Lower leg skin (tissue), 4 donors: ENCODE measurements at places on chromosomes 7 and 10.

DNA sequence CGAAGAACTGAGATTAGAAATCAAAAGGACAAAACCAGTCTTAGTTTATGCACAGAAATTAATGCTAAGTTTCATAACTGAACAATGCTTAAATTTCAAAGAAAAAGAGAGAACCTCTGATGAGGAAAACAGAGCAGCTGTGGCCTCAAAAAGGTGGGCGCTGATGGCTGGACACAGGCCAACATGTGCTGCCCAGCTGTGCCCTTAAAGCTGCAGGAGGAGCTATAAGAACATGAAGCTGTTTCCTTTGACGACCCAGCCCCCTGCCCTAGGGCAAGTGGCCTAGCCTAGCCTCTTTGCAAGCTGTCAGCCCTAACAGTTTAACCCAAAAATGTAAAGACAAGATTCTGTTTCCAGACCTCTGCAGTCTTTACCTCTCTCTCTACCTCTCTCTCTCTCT lies 107.7 kb downstream of the GRID1 start:
- no peak for DNase-seq

DNA sequence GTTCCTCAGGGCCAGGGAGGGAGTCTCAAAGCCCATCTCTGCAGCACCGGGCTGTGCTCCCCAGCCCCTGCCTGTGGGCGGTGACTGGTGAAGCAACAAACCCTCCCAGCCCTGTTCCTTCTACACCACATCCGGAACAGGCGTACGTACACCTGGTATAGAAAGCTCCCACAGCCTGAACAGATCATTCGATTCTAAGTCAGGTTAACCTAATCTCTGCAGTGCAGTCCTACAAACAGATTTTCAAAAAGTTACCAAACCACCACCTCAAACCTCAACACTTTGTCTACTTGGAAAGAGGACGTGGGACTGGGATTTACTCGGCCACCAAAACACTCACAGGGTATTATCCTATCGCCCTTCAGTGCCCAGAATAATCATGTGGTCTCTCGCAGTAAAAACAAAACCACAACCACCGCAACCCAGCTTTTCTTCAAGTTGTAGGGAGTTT lies 238.4 kb downstream of the DIP2C start:
- DNase-seq, result no peak

- no peak for DNase-seq
These were observed 82.4 kb upstream of the TRIL start for GRCh38 chr7:29040579-29040925.

DNA sequence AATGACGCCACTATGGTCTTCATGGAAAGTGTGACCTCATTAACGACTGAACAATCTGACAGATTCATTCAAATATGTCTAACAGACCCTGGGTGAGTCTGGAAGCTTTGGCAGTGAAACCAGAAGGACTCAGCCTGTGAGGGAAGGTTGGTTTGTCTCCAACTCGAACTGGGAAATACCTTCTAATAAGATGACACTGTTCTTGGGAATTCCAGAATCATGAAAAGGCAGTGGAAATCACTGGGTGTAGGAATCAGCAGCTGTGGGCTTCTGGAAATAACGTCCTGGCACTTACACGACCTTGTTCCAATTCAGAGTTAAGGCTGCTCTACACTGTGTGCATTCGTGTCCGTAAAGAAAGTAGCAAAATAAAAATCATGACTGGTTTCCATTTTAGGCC lies 75.1 kb downstream of the DGKI start:
- DNase-seq, result no peak

DNA sequence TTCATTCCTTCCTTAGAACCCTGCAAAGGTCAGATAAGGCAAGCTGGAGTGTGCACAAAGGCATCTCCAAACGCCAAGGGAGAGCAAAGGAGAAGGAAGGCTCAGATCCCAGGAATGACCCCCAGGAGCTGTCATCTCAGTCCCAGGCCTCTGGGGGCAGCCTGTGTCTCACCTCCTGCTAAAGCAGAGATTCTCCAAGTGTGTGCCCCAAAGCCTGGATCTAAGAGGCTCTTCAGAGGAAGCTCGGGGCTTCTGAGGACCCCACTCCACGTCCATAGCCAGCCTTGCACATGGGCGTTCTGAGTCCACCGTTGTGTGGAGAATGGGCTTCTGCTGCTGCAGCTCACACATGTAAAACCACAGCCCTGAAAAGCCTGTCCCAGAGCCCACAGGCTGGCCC lies 5.1 kb upstream of the GRID1 start:
- DNase-seq, result no peak

DNA sequence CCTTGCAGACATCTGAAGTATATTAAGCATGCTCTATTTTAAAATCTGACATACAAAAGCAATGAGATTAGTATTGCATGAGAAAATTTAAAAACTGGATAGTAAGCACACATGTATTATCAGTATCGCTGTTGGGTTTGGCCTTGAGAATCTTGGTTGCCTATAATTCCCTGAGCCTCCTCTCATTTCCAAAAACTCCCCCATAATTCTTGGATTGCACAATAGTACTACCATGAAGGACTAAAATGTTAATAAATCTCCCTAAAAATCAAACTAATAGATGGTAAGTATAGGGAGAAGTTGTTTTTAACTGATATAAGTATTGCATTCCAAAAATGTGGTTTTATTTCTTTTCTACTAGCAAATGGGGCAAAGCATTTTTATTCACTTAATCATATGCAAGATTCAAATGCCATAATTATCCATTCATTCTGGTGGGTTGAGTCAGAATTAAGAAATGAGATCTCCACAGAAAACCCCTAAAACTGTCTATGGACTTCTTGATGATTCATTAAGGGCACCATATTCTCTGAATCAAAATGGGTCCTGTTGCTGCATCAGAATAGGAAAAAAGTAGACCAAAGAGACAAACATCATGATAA lies 10.3 kb upstream of the VIM start:
- no peak for DNase-seq

DNA sequence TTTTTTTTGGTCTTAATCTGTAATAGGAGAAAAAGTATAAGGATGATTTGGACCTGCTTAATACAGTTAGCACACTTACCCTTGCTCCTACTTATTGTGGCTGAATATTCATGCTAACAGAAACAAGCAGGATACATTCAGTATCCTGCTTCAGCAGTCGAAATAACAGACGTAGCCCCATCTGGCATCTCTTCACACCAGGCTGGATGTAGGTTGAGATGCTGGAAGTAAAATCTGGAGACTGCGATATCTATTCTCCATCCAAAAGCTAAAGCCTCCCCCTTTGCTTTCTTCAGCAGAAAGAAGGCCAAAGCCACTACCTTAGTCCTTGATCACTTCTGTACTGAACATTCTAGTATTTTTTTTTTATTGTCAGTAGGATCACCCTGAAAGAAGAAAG lies 537.4 kb downstream of the AUTS2 start:
- no peak for DNase-seq

- no peak for DNase-seq
These were observed 234.1 kb downstream of the FOXP2 start for GRCh38 chr7:114648680-114649079.

GRCh38 chr10:64096941-64097340 lies 575.7 kb downstream of the REEP3 start:
- DNase-seq, result no peak

- no peak for DNase-seq
These were observed 40.6 kb downstream of the NHLRC2 start for GRCh38 chr10:113895018-113895417.

- no peak for DNase-seq
These were observed 12.9 kb upstream of the TMEM26 start for GRCh38 chr10:61465901-61466632.
